ENCODE measurements at places on chromosomes 5 and 9.

DNA sequence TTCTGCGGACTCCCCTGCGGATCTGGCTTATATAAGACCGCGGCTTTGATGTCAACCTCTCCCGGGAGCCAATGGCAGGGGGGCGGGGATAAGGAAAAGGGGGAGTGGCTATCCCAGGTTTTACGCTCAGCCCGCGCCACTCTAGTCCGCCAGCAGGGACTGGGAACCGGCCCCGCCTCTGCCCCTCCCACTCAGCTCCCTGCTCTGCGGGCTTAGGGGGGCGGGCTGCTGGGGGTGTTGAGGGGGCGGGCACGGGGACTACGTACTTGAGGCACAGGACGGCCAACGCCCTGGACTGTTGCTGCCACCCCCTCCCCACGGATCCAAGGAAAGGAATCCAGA lies at the start of gene HAND1:
Gene HAND1 (minus strand): TSS at position 4 of the 342 bp plus-strand sequence. CDS start 219 bp downstream, outside the sequence.
- no peak for DNase-seq

DNA sequence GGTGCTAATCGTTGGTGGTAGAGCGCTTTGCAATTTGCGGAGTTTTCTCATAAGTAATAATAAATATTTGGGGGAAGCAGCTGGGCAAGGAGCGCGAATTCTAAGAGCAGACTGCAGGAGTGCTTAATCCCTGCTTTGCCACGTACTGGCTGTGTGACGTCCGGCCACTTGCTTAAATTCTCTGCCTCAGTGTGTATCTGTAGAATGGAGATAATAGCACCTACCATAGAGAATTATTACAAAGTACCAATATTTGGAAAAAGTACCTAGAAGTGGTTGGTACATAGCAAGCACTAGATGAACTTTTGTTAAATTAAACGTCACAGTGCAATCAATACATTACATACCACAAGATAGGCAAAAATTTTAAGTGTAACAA lies 598 bp upstream of the TMED7 start:
- DNase-seq = no peak

DNA sequence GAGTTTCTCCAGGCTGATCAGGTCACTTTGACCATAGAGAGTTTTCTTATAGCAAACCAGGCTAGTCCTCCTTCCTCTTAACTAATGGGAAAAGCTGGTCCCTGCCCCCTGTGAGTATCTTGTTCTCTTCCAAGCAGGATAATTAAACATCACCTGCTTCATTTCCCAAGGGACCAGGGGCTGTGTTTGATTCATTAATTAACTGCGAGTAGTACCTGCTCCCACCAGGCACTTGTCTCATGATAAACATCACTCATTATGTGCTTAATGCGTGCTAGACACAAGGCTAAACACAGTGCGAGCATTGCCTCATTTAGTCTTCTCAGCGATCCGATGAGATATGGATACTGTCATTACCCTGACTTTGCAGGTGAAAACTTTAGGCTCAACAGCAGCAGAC lies 1.7 kb upstream of the FAM163B start:
- no peak for DNase-seq

DNA sequence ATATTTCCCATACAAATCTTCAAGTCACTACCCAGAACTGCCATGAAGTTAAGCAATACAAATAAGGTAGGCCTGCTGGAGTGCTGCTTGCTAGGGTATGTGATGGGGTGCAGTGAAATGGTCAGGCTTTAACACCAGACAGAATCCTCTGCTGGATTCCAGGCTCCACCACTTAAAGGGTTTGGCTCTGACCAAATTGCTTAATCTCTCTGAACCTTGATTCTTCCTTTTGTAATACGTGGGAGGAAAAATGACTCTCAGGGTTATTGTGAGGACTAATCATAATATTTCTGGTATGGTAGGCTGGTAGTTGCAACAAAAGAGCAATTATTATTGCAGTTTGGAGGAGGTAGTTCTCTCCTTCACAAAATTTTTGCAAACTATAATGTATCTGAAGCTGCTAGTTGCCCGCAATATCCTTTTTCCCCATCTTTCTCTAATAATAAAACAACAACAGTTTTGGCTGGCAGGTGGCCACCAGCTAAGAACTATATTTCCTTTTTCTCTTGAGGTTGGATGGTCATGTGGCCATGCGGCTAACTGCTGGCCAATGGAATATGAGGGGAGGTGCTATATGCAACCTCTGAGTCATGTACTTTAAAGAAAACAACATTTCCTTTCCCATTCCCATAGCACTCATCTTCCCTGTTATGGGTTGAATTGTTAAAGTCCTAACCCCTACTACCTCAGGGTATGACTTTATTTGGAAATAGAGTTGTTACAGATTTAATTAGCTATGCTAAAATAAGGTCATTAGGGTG lies 44.1 kb downstream of the CCL28 start:
- DNase-seq = no peak

DNA sequence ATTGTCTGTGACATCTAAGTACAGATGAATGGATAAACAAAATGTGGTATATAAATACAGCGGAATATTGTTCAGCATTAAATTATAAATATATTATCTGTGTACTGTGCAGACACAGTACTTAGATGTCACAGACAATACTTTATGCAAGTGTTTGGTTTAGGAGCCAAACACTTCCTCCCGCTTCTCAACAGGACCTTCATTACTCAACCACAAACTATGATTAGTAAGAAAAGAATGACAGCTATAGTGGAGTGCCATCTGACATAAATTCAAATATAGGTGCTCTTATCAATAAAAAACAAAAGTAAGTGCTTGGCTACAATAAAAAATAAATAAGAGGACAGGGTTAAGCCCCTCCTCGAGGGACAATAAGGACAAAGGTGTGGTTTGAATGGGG lies 38.9 kb upstream of the STX17 start:
- no peak for DNase-seq

- no peak for DNase-seq
Observed at GRCh38 chr9:123825342-123826060, 104.4 kb downstream of the DENND1A start.

- no peak for DNase-seq
Observed at GRCh38 chr9:84821431-84821830, 151.9 kb downstream of the NTRK2 start.

DNA sequence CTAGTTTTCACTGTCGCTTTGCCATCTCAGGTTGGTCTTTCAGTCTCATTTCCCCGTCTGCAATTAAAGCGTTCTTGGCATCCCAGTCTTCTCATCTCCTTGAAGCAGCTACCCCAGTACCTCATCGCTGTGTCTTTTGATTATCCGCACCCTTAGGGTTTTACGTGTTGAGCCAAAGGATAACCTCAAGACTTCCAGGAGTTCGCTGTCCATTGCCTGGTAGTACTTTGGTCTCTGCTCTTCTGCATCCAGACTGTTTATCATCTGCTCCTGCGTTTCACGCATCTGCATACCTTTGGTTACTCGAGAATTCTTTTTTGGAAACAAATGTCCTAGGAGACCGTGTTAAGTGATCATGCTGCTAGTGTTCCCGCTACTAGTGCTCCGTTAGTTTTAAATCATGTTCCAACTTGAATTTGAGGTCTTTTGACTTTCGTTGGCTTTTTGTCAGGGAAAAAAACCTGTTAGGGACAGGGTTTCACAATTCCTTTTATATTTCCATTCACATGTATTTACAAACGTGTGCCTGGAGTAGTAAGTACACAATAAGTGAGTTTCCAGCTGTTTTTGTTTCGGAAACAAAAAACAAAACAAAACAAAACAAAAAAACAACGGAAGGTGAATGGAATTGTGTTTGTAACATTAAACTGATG lies 888 bp downstream of the RABGAP1 start:
- no peak for DNase-seq

DNA sequence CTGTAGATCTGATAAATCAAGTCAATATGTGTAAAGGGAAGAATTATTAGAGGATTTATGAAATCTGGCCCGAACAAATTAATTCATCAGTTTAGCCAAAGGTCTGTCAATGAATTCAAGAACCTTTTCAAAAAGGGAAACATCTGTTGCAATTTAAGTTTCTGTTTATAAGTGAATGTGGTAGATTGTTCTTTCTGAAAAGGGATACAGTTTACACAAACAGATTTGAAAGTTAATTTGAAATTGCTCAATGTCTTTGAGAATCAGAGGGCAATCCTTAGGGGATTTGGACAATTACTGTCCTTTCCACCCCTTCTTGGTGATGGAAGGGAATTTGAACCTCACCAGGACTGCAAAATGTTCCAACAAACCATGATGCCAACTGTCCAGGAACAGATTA lies 29.7 kb upstream of the ERCC6L2 start:
- no peak for DNase-seq

- DNase-seq = no peak
Observed at GRCh38 chr9:85511746-85512145, 230.0 kb downstream of the AGTPBP1 start.

DNA sequence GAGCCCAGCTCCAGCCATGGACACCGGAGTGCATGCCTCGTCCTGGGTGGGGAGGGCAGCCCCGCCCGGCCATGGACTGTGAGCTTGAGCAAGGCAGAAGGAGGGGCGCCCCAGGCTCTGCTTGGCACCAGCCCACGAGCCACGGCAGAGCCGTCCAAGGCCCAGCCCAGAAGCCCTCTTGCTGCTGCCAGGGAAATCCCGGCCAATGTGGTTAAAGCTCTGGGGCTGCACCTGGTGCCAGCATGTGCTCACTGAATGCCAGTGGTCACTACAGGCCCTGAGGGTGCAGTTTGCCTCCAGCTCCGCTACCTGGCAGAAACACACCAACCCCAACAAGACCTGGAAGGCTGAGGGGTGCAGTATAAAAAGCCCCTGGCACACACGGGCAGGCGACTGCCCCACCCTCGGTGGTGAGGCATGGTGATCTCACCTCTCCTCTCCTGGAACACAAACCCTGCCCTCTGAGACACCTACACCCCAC lies 11.8 kb downstream of the BRD3 start:
- DNase-seq = no peak

DNA sequence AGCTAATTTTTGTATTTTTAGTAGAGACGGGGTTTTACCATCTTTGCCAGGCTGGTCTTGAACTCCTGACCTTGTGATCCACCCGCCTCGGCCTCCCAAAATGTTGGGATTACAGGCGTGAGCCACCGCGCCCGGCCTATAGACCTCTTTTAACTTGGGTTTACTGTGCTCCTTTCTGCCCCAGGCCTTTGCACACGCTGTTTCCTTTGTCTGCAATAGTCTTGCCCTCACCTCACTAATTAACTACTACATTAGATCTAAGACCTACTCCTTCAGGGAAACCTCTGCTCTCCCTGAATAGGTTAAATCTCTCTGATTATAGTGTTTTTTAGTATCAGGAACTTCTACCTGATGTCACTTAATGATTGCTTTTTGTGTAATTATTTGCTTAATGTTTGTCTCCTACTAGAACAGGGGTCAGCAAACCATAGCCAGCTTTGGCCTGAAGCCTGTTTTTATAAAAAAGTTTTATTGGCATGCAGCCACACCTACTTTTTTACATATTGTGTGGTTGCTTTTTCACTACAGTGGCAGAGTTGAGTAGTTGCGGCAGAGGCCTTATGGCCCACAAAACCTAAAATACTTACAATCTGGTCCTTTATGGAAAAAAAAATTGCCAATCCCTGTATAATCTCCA lies 31.2 kb upstream of the TLE1 start:
- no peak for DNase-seq

- DNase-seq = no peak
Observed at GRCh38 chr5:118628660-118629354, 359.5 kb downstream of the DTWD2 start.

Data from right renal pelvis (tissue), 4 donors.